NCI-H82 (cell line): ENCODE measurements at places on chromosomes 1 and 21.

DNA sequence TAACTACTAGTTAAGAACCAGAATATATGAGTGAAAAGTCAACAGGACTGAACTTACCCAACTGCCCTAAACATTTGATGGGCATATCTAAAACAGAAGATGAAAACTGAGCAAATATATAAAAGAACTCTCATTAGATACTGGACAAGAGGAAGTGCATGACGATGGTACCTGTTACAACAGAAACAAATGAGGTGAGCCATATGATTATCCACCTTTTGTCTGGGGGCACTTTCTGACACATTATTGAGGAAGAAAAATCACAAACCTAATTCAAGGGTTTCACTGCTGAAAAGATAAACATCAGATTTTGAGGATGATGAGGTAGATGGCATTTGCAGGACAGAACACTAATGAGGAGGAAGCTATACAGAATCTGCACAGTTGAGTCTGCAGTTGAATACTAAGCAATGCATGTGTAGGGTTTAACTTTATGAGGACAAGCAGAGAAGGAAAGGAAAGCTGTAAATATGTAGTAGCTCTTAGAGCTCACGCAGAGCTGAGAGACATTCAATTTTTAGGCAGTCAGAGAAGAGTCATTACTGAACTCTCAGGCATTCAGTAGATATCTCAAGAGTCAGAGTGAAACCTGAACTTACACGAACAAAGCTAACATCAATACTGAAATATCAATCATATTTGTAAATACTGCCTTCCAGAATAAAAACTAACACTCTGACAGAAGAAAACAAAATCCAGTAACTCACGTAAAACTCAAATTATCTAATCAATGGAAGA lies 262.1 kb downstream of the AKT3 start:
- no peak for DNase-seq

DNA sequence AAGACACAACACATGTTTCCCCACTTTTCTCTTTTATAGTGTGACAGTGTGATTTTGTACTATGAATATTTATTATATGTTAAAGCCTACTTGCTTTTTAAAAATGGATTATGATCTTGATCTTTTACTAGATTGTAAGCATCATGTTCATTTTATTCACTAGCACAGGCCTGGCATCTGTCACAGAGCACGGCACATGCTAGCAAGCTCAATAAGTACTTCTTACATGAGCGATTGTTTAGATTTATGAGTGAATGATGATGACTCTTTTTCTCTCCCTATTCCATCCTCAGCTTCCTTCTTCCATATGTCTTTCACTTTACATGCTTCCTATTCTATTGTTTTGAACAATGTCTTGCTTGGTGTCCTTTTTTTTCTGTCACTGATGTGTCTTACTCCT lies 1454.1 kb downstream of the MRPL39 start:
- no peak for DNase-seq

GRCh38 chr1:193952778-193953374 lies 766.5 kb upstream of the B3GALT2 start:
- DNase-seq: no peak

- no peak for DNase-seq
These were observed 393.8 kb downstream of the HHAT start for GRCh38 chr1:210722410-210723081.

- no peak for DNase-seq
These were observed 1392.0 kb upstream of the PRMT6 start for GRCh38 chr1:105664495-105664894.

GRCh38 chr1:3471356-3472087 lies 17.1 kb downstream of the ARHGEF16 start:
- DNase-seq: peak; percentile 25

- peak; percentile 68 for DNase-seq
These were observed 12.8 kb downstream of the PROK1 start for GRCh38 chr1:110463725-110464124.

DNA sequence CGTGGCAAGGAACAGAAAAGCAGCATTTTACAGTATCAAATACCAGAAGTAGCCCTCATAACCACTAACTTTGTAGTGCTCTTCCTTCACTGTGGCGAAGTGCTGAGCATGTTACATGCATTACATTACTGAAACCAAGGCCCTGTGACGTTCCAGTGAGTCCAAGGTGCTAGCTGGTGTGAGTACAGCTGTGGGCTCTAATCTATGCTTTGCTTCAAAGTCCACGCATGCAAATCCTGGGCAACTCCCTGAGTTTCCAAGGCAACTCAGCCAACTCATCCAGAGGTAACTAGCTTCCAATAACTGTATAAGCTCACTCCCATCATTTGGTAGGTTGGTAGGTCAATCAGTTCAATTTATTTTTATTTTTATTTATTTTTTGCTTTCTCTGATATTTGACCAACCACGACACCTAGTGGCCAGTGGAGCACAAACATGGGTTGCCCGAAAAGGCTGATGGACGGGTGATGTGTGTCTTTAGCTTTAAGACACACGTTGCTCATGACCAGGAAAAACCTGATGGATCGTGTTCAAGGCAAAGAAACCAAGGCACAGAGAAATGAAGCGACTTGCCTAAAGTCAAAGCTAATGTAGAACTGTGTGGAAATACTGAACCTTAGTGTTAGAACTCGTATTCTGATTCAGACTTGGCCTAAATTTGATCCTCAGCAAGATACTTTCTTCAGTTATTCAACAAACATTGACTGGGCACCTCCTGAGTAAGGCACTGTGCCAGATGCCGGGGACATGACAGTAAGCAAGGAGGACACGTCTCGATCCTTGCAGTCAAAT lies 73.0 kb downstream of the GNG12 start:
- peak; percentile 74 for DNase-seq

DNA sequence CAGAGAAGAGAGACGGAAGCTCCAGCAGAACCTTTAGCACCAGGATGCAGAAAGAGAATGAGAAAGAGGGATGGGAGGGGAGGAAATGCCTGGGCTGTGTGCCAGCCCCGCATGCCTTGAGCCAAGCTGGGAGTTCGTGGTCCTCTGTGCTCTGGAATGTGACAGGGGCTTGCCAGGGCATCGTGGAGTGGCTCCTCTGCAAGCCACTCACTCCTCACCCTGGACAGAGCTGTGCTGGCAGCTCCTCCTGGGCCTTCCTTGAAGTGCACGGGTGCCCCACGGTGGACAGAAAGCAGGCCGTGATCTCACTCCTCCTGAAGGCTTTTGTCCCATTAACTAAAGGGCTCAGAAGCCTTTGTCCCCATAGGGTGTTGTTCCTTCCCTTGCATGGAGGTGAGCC lies 34.8 kb upstream of the PRELP start:
- peak; percentile 51 for DNase-seq

DNA sequence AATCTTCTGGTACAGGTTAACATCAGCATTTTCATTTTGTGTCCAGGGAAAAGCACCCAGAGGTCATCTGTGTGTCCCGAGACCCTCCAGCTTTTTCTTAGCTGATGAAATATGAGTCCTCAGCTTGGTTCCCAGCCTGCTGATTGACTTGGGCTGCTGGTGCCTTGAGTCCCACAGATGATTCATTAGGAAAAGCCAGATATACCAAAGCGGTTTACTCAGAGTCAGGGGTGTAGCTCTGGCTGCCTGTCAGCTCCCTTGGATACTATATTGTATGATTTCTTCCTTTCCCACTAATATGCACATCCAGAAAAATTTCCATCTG lies 43.7 kb upstream of the MAB21L3 start:
- DNase-seq: no peak

- no peak for DNase-seq
These were observed 58.5 kb upstream of the BCL10 start for GRCh38 chr1:85334962-85335361.

DNA sequence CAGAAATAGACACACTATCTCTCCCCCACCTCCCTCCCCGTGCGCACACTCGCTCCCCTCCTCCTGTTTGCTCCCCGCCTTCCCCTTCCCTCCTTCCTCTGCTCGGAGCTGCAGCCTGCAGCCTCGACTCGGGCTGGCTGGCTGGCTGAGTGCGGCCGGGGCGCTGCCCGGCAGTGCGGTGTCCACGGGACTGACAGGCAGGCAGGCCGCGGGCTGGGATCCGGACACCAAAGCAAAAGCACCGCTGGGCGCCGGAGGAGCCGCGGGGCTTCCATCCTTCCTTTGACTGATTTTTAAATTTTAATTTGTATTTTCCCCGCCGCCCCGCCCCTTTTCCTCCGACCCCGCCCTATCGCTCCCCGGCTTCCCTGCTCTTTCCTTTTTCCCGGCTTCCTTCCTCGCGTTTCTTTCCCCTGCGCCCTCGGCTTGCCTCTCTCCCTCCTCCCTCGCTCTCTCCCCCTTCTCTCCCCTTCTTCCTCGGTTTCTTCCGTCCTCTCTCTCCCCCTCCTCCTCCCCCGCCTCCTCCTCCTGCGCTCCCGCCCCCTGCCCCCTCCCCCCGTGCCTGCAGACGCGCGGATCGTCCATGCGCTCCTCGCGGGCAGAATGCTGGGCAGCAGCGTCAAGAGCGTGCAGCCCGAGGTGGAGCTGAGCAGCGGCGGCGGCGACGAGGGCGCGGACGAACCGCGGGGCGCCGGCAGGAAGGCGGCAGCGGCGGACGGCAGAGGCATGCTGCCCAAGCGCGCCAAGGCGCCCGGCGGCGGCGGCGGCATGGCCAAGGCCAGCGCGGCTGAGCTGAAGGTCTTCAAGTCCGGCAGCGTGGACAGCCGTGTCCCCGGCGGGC lies 109.4 kb downstream of the NAV1 start:
- peak; percentile 75 for DNase-seq

DNA sequence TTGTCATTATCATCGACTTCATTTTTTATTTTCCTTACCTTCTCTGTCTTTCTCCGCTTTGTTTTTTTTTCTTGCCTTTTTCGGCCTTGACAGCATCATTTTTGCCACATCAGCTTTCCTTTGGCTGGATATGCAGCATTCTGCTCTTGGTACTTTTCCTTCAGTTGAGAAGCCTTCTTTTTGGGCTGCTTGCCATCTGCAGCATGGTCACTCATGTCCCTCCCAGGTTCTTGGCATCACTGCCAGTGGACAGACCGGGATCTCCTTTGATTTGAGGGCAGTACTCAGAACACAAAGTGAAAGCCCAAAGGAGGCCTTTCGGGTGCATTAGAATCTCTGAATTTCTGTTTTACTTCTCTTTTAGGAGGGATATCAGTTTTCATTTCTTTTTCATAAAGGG lies 3.7 kb upstream of the PARP1 start:
- DNase-seq: no peak
